ENCODE measurements at places on chromosomes 11 and 22. TPM values are rescaled to one million over a fixed set of nuclear protein-coding genes. Genes with fewer than 3 reads are reported as not detected.

DNA sequence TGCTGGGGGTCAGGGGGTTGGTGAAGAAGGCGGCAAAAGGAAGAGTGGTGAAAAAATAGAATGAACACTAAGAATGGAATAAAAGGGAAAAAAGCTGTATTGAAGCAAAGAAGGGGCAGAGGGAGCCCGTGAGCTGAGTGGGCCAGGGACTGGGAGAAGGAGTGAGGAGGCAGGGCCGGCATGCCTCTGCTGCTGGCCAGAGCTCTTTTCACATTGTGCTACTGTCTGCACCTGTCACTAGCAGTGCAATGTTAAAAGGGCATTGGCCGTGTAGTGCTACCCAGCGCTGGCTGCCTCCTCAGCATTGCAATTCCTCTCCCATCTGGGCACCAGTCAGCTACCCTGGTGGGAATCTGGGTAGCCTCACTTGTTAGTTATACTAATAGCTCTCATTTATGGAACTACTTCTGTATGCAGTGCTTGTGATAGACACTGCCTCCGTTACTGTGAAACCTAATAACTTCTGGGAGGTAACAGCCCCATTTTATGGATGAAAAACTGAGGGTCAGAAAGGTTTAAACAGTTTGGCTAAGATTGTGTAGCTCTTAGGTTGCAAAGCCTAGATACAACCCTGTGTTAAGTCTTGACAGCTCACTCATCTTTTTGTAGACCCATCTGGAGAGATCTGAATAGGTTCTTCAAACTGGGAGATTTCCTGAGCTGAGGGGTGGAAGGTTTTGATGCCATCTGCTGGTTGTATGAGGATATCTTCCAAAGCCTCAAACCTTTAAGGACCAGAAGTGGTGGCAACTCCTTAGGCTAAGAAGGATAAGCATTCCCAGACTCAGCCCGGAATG lies 8.5 kb downstream of the YPEL4 start:
- DNase-seq, result peak; percentile 78
- no peaks in the 10 kb centered on the region for H3K27me3 ChIP-seq
- H3K27ac ChIP-seq, result no peak overlapping the region
- no peaks in the 10 kb centered on the region for H3K36me3 ChIP-seq
- no peak overlapping the region for H3K4me3 ChIP-seq
- peaks cover 10% of the 10 kb centered on the region for H3K4me1 ChIP-seq

DNA sequence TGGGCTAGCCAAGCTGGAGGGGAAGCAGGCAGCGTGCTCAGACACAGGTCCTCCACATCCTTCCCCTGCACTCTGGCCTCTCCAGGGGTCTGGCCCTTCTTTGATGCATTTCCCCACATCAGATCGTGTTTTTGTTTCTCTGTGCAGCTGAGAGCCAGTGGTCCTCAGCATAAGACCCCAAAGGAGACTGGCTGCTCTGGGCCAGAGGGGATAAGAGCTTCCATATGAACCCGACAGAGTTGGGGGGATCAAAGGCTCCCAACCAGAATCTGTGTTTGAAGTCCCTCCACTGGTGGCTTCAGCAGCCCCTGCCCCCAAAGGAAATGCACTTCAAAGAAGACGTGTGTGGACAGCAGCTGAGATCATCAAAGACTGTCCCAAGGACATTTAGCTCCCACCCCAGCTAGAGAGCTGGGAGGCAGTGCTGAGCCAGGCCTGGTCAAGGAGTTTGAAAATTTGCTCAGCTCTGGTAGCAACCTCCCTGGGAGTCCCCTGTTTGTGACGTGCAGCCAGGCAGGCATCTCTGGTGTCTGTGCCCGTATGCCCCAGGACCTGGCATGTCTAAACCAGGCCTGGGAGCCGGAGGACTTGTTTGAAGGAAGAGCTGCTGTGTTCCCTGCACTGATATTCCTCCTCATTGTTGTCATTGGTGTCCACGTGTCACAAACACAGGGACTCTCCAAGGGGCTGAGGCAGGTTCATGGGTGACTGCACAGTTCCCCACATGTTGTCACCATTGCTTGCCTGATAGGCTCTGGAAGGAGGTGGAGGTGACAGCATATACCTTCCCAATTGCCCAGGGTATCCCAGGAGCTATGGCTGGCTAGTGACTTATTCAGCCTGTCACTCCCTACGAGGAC lies 99.0 kb downstream of the AMOTL1 start:
- DNase-seq, result no peak
- H3K27ac ChIP-seq, result no peak overlapping the region
- H3K27me3 ChIP-seq, result no peaks in the 10 kb centered on the region
- H3K4me3 ChIP-seq, result no peak overlapping the region
- no peaks in the 10 kb centered on the region for H3K4me1 ChIP-seq

- H3K36me3 ChIP-seq, result peaks cover 3% of the 10 kb centered on the region
- no peaks in the 10 kb centered on the region for H3K27me3 ChIP-seq
- peak; percentile 73 for DNase-seq
- peak overlapping the region; percentile 85 for H3K4me3 ChIP-seq
Measured at GRCh38 chr11:60914633-60915247, 782 bp downstream of the TMEM109 start.

DNA sequence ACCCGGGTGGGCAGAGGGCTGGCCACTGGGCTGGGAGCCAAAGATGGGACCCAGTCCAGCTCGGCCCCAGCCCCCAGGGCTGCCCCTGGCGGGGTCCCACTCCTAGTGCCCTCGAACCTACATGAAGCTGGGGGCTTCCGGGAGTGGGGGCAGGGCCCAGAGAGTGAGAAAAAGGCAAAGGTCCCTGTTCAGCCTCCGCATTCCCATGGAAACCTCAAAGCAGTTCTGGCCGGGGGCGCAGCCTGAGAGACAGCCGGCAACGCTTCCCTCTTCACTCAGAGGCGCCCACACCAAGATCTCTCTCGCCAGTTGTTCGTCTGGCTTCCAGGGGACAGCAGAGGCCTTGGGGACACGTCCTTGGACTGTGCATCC lies 22.4 kb upstream of the ARHGAP8 start:
- H3K4me3 ChIP-seq, result no peak overlapping the region
- no peak for DNase-seq
- H3K36me3 ChIP-seq, result no peaks in the 10 kb centered on the region

DNA sequence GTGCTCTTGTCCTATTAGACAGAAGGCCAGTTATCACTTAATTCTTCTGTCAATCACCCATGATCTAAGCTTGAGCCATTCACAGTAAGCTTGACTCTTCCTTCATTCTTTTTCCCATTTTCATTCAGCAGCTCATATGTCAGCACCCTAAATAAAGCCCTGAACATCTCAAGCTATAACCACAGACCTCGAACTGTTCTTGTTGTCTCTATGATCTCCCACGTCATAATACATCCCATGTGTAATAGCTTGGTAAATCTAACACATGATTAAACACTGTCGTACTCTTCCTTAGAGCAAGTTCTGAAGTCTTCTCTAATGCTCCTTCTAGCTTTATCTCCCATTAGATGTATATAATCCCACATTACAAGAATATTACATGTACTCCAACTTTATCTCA lies 14.4 kb downstream of the MUC15 start:
- no peaks in the 10 kb centered on the region for H3K27me3 ChIP-seq
- H3K36me3 ChIP-seq, result no peaks in the 10 kb centered on the region
- H3K4me3 ChIP-seq, result no peak overlapping the region
- no peak for DNase-seq

The OR6T1 gene
- not detected for total RNA-seq

- no peak overlapping the region for H3K27ac ChIP-seq
- DNase-seq, result no peak
- H3K27me3 ChIP-seq, result no peaks in the 10 kb centered on the region
- H3K4me3 ChIP-seq, result no peak overlapping the region
- no peaks in the 10 kb centered on the region for H3K36me3 ChIP-seq
Measured at GRCh38 chr22:46028106-46028991, 51.4 kb upstream of the WNT7B start.

DNA sequence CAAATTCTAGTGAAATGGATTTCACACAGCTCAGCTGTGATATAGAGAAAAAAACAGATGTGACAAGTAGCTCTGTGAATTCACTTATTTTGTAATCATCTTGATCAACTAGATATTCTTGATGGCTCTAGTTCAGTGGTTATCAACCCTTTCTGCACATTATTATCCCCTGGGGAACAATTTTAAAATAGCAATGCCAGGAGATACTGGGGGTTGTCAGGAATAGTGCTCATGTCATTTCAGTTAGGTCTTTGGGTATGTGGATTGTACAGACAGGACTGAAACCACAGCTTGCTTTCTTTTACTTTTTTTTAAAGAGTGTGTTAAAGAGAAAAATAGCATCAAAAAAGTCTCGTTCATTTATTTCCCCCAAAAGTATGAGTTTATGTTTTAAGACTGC lies 269.0 kb upstream of the PDGFD start:
- H3K27ac ChIP-seq, result no peak overlapping the region
- no peaks in the 10 kb centered on the region for H3K36me3 ChIP-seq
- no peaks in the 10 kb centered on the region for H3K4me1 ChIP-seq
- no peak for DNase-seq
- no peaks in the 10 kb centered on the region for H3K27me3 ChIP-seq

The TMEM191C gene
- 1.2 TPM for total RNA-seq

GRCh38 chr11:67252831-67253239 lies 13.4 kb upstream of the GRK2 start:
- H3K4me1 ChIP-seq, result peaks cover 12% of the 10 kb centered on the region
- H3K4me3 ChIP-seq, result no peak overlapping the region
- peak; percentile 74 for DNase-seq
- H3K27me3 ChIP-seq, result no peaks in the 10 kb centered on the region
- peaks cover 63% of the 10 kb centered on the region for H3K36me3 ChIP-seq
- H3K27ac ChIP-seq, result no peak overlapping the region
